Aorta (tissue), 5 donors: ENCODE measurements at places on chromosomes 7 and 10.

- no peak for DNase-seq
- H3K4me1 ChIP-seq, result no peaks in the 10 kb centered on the region
- no peak overlapping the region for H3K27ac ChIP-seq
- no peaks in the 10 kb centered on the region for H3K36me3 ChIP-seq
Observed at GRCh38 chr7:155722118-155722517, 77.7 kb downstream of the RBM33 start.

DNA sequence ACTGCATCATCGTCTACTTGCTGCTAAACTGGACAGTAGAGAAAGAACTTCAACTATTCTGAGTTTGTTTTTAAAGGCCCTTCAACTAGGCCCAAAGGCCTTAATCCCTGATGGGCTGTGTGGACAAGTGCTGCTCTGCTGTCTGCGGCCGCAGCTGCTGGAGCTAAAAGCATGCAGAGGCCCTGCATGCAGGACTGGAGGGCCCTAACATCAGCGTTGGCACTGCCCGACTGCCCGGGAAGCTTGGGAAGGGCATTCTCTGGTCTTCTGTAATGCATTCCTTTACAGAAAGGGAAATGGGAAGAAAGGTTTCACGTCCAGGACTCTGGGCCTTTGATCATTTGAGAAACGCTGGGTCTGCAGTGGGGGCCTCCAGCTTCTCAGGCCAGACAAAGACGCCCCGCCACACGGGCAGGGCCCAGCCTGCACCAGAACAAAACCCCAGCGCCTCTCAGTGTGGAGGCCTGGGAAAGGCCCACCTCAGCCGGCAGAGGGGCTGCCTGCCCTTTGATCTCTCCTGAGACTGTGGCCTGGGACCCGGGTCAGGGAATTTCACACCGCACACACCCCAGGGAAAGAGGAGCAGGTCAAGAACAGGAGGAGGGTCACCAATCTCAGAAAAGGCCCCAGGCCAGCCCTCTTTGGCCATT lies 229.3 kb downstream of the DNAJB6 start:
- H3K27ac ChIP-seq, result no peak overlapping the region
- H3K4me3 ChIP-seq, result no peak overlapping the region
- no peaks in the 10 kb centered on the region for H3K36me3 ChIP-seq
- peaks cover 2% of the 10 kb centered on the region for H3K27me3 ChIP-seq
- no peaks in the 10 kb centered on the region for H3K4me1 ChIP-seq

- H3K4me3 ChIP-seq, result peak overlapping the region; percentile 20
- DNase-seq, result no peak
- no peaks in the 10 kb centered on the region for H3K27me3 ChIP-seq
- peaks cover 8% of the 10 kb centered on the region for H3K4me1 ChIP-seq
- no peaks in the 10 kb centered on the region for H3K36me3 ChIP-seq
Observed at GRCh38 chr7:40749877-40750276, 615.1 kb downstream of the SUGCT start.

GRCh38 chr7:7751243-7752092 lies 33.1 kb upstream of the RPA3 start:
- no peak overlapping the region for H3K27ac ChIP-seq
- H3K4me3 ChIP-seq, result no peak overlapping the region
- H3K36me3 ChIP-seq, result no peaks in the 10 kb centered on the region
- H3K4me1 ChIP-seq, result no peaks in the 10 kb centered on the region
- DNase-seq, result no peak

- H3K4me3 ChIP-seq, result no peak overlapping the region
- H3K36me3 ChIP-seq, result no peaks in the 10 kb centered on the region
- H3K27ac ChIP-seq, result no peak overlapping the region
- no peaks in the 10 kb centered on the region for H3K27me3 ChIP-seq
Observed at GRCh38 chr7:16431646-16432424, 10.5 kb upstream of the CRPPA start.

- no peak within 1 kb of the TSS for H3K4me3 ChIP-seq
- H3K4me1 ChIP-seq, result no peaks in the 10 kb centered on the region
- no peaks in the 10 kb centered on the region for H3K36me3 ChIP-seq
- no peak for DNase-seq
Observed at GRCh38 chr7:36723951-36724664, at the start of gene AOAH. AOAH (minus strand) TSS chr7:36724494; CDS start chr7:36724148, 346 bp downstream.

GRCh38 chr10:95604630-95605029 lies 43.5 kb upstream of the SORBS1 start:
- peaks cover 3% of the 10 kb centered on the region for H3K4me1 ChIP-seq
- peak overlapping the region; percentile 91 for H3K27ac ChIP-seq
- H3K27me3 ChIP-seq, result no peaks in the 10 kb centered on the region

GRCh38 chr7:45187089-45187945 lies 29.7 kb downstream of the RAMP3 start:
- H3K27me3 ChIP-seq, result no peaks in the 10 kb centered on the region
- no peak overlapping the region for H3K4me3 ChIP-seq
- H3K27ac ChIP-seq, result no peak overlapping the region
- DNase-seq, result no peak
- H3K4me1 ChIP-seq, result no peaks in the 10 kb centered on the region

DNA sequence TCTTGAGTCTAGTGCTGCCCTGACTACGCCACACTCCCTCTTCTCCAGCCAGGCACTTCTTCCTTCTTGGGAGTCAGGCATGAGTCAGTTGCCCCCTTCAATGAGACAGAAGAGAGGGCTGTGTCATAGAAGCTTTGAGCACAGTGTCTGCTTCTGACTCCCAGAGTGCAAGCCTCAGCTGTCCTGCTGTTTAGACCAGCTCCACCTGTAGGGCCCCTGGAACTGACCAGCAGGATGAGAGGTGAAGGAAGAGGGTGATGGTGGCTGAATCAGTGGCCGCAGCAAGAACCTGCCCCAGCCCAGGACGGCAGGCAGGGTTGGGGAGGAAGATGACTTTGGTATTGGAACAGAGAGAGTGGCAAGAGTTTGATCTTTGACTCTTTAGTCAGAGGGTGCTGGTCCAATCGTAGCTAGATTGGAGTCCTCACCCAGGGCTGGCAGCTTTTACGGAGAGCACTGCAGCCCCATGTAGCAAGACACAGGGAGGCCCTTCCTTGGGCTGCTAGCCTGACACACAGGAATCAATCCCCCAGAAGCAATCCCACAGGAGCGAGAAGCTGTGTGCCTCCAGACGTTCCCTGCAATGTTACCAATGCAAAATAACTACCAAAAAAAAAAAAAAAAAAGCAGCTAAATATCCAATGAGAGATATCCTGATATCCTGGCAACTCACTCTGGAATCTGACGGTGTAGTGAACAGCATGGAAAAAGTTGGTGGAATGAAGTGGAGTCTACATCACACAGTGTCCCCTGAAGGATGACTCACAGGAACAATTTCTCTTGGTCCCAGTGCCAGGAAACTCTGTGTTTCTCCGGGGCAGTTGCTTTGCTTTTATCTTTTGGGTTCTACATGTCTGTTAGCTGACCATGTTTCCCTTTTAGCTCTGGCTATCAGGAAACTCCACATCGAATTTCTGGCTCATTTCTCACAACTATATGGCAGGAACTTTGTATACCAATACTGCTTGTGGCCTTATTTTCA lies 6.9 kb downstream of the C10orf62 start:
- peak overlapping the region; percentile 79 for H3K27ac ChIP-seq
- H3K4me1 ChIP-seq, result no peaks in the 10 kb centered on the region
- peak; percentile 65 for DNase-seq

GRCh38 chr7:26348234-26348851 lies 56.7 kb downstream of the SNX10 start:
- DNase-seq, result no peak
- no peaks in the 10 kb centered on the region for H3K36me3 ChIP-seq
- H3K27me3 ChIP-seq, result no peaks in the 10 kb centered on the region

GRCh38 chr7:18536486-18536885 lies 40.9 kb downstream of the HDAC9 start:
- no peaks in the 10 kb centered on the region for H3K27me3 ChIP-seq
- no peak for DNase-seq
- H3K4me3 ChIP-seq, result no peak overlapping the region
- no peaks in the 10 kb centered on the region for H3K4me1 ChIP-seq

DNA sequence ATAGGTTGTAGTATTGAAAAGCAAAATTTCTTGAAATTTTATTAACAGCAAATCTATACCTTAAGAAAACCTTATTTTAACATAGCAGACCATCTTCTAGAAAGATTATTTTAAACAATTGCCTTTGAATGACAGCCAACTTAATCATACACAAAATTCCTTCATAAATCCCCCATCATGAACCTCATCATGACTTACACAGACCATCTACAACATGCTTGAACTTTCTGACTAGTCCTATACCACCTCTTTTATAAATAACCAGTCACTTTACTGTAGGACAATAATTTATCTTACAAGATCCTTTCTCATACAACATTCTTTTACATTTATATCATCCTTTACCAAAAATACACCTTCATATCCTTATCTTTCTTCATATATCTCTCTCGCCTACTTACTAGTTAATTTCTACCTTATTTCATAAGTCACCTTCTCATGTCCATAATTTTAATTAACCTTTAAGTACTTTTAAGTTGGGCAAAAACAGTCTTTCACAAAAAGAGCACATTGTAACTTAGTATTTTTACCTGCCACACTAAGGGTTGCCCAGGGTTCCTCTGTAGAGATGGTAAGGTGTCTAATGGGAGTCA lies 16.6 kb upstream of the PTN start:
- no peaks in the 10 kb centered on the region for H3K27me3 ChIP-seq
- no peak for DNase-seq
- H3K36me3 ChIP-seq, result peaks cover 3% of the 10 kb centered on the region
- no peak overlapping the region for H3K4me3 ChIP-seq

- no peak overlapping the region for H3K4me3 ChIP-seq
- peaks cover 2% of the 10 kb centered on the region for H3K4me1 ChIP-seq
- H3K36me3 ChIP-seq, result no peaks in the 10 kb centered on the region
- no peaks in the 10 kb centered on the region for H3K27me3 ChIP-seq
Observed at GRCh38 chr7:867001-867405, 9.4 kb upstream of the GET4 start.

DNA sequence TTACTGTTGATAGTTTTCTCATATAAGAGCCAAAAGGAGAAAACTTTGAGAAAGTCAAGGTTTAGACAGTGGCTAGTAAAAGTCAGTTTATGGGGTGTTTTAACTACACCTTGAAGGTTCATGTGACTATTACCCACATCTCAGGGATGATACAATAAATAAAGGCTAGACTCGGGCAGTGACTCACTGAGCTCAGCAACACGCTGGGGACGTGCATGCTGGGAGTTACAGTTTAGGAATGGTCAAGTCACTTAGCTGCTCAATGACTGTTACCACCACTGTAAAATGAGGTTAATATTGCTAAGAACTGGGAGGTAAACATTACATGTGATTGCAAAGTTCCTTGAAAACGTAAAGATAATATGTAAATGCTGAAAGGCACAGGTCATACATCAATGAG lies 1254.4 kb upstream of the PHF14 start:
- H3K4me1 ChIP-seq, result no peaks in the 10 kb centered on the region
- H3K27ac ChIP-seq, result no peak overlapping the region
- H3K36me3 ChIP-seq, result no peaks in the 10 kb centered on the region
- DNase-seq, result no peak

DNA sequence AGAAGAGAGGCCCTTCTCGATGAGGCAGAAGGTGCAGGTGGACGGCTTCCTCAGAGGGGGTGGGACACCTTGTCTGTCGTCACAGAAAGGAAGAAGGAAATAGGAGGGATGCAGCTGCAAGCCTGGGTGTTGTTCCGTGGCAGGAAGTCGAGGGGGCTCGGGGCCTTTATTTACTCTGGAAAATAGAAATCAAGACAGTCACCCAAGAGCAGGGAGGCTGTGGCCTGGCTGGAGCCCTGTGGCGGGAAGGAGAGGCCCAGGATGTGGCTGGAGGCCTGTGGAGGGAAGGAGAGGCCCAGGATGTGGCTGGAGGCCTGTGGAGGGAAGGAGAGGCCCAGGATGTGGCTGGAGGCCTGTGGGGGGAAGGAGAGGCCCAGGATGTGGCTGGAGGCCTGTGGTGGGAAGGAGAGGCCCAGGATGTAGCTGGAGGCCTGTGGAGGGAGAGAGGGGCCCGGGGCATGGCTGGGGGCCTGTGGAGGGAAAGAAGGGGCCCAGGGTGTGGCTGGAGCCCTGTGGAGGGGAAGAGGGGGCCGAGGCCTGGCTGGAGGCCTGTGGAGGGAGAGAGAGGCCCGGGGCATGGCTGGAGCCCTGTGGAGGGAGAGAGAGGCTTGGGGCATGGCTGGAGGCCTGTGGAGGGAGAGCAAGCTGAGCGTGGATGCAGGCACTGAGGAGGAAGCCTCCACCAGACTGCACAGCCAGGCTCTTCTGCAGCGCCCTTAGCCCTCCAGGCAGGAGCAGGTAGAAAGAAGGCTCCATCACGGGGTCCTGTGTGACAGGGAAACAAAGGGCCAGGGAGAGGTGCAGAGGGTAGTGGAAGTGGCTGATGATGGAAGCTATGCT lies 97.3 kb upstream of the SFMBT2 start:
- DNase-seq, result no peak
- no peaks in the 10 kb centered on the region for H3K36me3 ChIP-seq
- no peak overlapping the region for H3K27ac ChIP-seq
- H3K4me3 ChIP-seq, result no peak overlapping the region
- no peaks in the 10 kb centered on the region for H3K4me1 ChIP-seq

- no peaks in the 10 kb centered on the region for H3K27me3 ChIP-seq
- H3K4me1 ChIP-seq, result no peaks in the 10 kb centered on the region
- H3K27ac ChIP-seq, result no peak overlapping the region
- H3K36me3 ChIP-seq, result no peaks in the 10 kb centered on the region
- DNase-seq, result no peak
- no peak overlapping the region for H3K4me3 ChIP-seq
Observed at GRCh38 chr10:125611216-125611615, 71.7 kb downstream of the TEX36 start.

- H3K4me3 ChIP-seq, result no peak overlapping the region
- no peaks in the 10 kb centered on the region for H3K27me3 ChIP-seq
- H3K36me3 ChIP-seq, result no peaks in the 10 kb centered on the region
- DNase-seq, result no peak
- no peak overlapping the region for H3K27ac ChIP-seq
Observed at GRCh38 chr7:55622241-55622640, 49.9 kb upstream of the VOPP1 start.

GRCh38 chr7:155587486-155587885 lies 41.1 kb upstream of the CNPY1 start:
- no peak overlapping the region for H3K4me3 ChIP-seq
- no peaks in the 10 kb centered on the region for H3K4me1 ChIP-seq
- no peak overlapping the region for H3K27ac ChIP-seq
- H3K36me3 ChIP-seq, result no peaks in the 10 kb centered on the region
- H3K27me3 ChIP-seq, result no peaks in the 10 kb centered on the region
- DNase-seq, result no peak

GRCh38 chr10:77202857-77203256 lies 434.8 kb downstream of the KCNMA1 start:
- H3K36me3 ChIP-seq, result peaks cover 1% of the 10 kb centered on the region
- no peak overlapping the region for H3K4me3 ChIP-seq
- no peak overlapping the region for H3K27ac ChIP-seq
- DNase-seq, result no peak

GRCh38 chr10:119542988-119543813 lies 682 bp upstream of the RGS10 start:
- DNase-seq, result peak; percentile 78
- peak overlapping the region; percentile 64 for H3K4me3 ChIP-seq
- no peaks in the 10 kb centered on the region for H3K27me3 ChIP-seq
- no peak overlapping the region for H3K27ac ChIP-seq

DNA sequence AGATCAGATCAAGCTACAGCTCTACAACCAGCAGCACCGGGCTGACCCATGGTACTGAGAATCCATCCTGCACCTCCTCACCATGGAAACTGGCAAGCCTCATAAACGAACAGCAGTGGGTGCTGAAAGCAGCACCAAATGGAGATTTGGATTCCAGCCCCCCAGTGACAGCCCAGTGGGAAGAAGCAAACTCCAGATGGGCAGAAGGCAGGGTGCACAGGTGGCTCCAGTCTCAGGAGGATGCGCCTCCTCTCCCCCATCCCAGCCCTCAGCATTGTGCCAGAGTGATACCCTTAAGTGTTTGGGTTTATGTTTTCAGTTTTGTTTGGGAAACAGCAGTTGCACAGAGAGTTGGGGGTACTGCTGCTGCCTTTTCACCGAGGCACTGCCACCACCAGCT lies 20.6 kb upstream of the SMO start:
- no peak overlapping the region for H3K27ac ChIP-seq
- no peaks in the 10 kb centered on the region for H3K4me1 ChIP-seq
- no peak for DNase-seq
- no peak overlapping the region for H3K4me3 ChIP-seq
- H3K27me3 ChIP-seq, result no peaks in the 10 kb centered on the region
